MM.1S (cell line): ENCODE measurements at places on chromosomes 13 and 19.

DNA sequence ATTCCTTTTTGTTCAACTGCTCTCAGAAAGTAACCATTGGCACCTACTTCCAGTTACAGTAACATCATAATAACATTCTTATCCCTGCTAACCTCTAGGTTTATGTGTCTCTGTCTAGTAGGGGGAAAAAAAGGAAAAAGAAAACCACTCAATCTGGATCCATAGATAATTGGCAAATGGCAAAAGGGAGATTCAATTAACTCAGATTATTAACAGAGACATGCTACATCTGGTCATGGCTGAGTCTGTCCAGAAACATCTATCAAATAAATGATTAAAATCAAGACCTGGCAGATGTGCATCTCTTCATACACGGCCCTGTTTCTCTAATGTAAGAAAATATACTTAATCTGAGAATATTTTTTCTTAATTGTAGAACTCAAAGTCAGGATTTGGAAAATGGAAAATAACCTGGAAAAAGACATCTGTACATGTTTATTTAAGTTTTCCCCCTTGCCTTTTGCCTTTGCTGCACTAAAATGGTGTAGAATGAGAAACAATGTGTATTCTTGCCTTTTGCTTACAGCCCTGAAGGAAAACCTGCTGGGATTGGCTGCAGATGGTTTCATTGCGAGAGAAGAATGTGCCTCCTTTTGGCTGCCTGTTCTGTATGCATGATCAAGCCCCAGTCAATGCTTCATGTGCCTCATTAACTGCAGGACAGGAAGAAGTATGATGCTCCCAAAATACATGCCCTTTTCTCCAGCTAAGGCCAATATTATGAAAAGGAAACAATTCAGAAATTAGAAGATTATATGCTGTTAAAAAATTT lies 921.6 kb upstream of the PCDH20 start:
- H3K36me3 ChIP-seq, result no peaks in the 10 kb centered on the region
- no peaks in the 10 kb centered on the region for H3K4me1 ChIP-seq
- no peak for DNase-seq
- no peak overlapping the region for H3K4me3 ChIP-seq
- no peaks in the 10 kb centered on the region for H3K27me3 ChIP-seq

DNA sequence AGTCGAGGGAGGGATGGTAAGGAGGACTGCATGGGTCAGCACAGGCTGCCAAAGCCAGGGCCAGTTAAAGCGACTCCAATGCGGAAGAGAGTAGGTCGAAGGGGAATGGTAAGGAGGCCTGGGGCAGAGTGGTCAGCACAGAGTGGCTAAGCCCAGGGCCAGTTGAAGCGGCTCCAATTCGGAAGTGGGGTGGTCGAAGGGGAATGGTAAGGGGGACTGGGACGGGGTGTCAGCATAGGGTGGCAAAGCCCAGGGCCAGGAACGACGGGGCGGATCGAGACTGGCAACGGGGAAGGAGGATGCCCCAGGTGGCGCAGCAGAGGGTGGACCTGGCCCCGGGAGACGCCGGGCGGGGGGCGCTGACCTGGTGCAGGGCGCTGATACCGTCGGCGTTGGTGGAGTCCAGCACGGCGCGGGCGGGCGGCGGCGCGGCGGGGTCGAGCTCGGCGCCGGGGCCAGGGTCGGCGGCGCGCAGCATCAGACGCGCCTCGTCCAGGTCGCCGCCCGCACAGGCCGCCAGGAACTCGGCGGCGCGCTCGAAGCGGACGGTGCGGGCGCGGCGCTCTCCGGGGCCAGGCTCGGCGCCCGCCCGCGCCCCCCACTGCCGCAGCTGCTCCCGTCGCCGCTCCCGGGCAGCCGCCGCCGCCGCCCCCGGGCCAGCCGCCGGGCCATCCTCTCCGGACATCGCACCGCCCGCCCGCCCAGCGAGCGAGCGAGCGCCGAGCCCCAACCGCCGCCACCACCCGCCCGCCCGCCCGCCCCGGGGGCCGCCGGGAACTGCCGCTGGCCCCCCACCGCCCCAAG lies at the start of gene PPP1R12C:
PPP1R12C (minus strand) TSS at position 779 of the 804 bp plus-strand sequence; CDS start at position 685, 94 bp downstream.
- peaks cover 30% of the 10 kb centered on the region for H3K27me3 ChIP-seq
- H3K4me3 ChIP-seq, result peak within 1 kb of the TSS; percentile 81
- no peak for DNase-seq
- H3K27ac ChIP-seq, result peak within 1 kb of the TSS; percentile 24; the same call in 1 of the 2 replicates
- no peaks in the 10 kb centered on the region for H3K36me3 ChIP-seq

DNA sequence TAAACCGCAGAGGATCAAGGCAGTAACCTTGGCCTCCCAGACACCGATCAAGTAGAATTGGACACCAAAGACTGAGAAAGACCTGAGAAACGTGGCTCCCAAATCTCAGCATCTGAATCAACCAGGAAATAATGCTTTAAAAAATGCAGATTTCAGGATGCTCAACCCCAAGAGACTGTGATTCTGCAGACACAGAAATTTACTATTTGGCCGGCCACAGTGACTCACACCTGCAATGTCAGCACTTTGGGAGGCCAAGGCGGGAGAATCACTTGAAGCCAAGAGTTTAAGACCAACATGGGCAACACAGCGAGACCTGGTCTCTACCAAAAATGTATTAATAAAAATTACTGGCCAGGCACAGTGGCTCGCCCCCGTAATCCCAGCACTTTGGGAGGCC lies 6.2 kb downstream of the ABCC4 start:
- H3K27ac ChIP-seq, result no peak overlapping the region
- no peaks in the 10 kb centered on the region for H3K4me1 ChIP-seq
- H3K4me3 ChIP-seq, result no peak overlapping the region
- no peaks in the 10 kb centered on the region for H3K36me3 ChIP-seq
- no peak for DNase-seq
- no peaks in the 10 kb centered on the region for H3K27me3 ChIP-seq

DNA sequence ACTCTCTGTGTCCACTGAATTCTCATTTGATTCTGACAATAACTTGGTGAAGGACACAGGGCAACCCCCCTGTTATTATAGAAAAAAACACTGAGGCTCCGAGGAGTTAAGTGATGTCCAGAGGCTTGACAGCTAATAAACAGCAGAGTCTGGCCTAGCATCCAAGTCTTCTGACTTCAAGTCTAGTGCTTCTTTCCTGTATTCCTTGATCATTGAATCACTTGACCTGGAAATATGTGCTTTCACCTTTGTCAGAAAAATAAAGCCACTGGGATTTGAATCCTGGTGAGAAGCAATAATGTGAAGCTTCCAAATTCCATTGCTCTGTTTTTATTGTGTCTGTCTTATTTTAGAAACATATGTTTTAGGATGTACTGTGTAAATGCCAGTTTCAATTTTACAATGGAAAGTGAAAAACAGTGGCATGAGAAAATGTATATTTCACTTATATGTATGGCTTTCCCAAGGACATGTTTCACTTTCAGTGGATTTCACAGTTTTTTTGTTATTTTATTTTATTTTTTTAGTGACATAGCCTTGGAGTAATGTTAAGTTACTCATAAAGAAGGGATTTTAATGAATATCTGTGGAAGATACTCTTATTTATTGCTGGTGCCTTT lies 190.2 kb downstream of the GPC6 start:
- DNase-seq, result no peak
- H3K4me3 ChIP-seq, result no peak overlapping the region
- H3K4me1 ChIP-seq, result no peaks in the 10 kb centered on the region
- no peaks in the 10 kb centered on the region for H3K27me3 ChIP-seq
- no peak overlapping the region for H3K27ac ChIP-seq

DNA sequence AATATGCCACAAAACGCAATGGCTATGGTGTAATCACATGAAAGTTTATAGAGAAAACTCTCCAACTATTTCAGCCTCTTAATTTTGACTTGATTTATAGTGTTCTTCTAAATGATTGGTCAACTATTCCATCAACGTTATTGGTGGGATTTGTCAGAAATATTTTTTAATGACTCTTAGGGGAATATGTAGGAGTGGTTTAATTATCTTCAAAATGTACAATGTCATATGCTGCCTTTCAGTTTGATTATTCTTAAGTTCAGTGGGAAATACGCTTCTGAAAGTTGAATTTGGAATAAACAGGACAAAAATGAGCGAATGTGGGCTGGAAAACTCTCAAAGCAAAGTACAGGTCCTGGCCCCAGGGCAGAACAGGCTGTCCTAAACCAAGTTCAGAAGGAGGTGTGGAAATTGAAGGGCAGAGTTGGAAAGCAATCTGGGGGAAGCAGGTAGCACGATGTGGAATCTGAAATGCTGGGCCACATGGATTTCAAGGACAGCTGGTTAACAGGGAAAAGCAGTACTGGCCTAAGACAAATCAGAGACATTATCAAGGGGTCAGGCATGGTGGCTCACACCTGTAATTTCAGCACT lies 60.8 kb upstream of the MYCBP2 start:
- H3K4me3 ChIP-seq, result no peak overlapping the region
- no peaks in the 10 kb centered on the region for H3K36me3 ChIP-seq
- no peaks in the 10 kb centered on the region for H3K4me1 ChIP-seq
